Upper lobe of left lung (tissue), 6 donors: ENCODE measurements at places on chromosomes 11 and 22. TPM values are rescaled to one million over a fixed set of nuclear protein-coding genes. Genes with fewer than 3 reads are reported as not detected.

- no peaks in the 10 kb centered on the region for H3K36me3 ChIP-seq
- DNase-seq: no peak
- no peak overlapping the region for H3K27ac ChIP-seq
- H3K4me3 ChIP-seq: no peak overlapping the region
- H3K4me1 ChIP-seq: no peaks in the 10 kb centered on the region
- no peaks in the 10 kb centered on the region for H3K27me3 ChIP-seq
Measured at GRCh38 chr11:122007601-122008071, 108.4 kb downstream of the BLID start.

- no peaks in the 10 kb centered on the region for H3K27me3 ChIP-seq
- no peaks in the 10 kb centered on the region for H3K36me3 ChIP-seq
- peak overlapping the region; percentile 62 for H3K27ac ChIP-seq
- DNase-seq: no peak
Measured at GRCh38 chr11:34632105-34632791, 11.4 kb downstream of the EHF start.

- H3K27me3 ChIP-seq: no peaks in the 10 kb centered on the region
- DNase-seq: no peak
- no peaks in the 10 kb centered on the region for H3K36me3 ChIP-seq
- no peak overlapping the region for H3K4me3 ChIP-seq
Measured at GRCh38 chr11:17510507-17511206, 33.6 kb downstream of the USH1C start.

DNA sequence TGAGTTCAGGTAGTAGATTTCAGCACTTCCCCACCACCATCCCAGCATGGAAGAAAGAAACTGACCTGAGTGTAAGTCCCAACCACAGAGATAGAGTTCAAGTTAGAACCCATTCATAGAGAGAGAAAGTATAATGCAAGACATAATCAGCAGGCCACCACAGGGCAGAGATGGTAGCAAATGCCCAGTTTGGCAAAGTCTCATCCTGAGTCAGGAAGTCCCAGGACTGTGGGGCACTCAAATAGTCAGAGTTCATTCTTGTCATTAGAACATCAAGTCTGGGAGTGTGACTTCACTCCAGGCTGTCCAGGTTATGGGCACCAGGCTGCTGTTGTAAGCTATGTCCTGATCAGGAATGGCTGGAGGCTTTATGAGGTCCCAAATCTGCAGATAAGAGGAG, 72.0 kb upstream of the USP47 start:
- H3K27me3 ChIP-seq: no peaks in the 10 kb centered on the region
- H3K4me1 ChIP-seq: no peaks in the 10 kb centered on the region
- no peak for DNase-seq
- no peak overlapping the region for H3K27ac ChIP-seq
- no peak overlapping the region for H3K4me3 ChIP-seq

GRCh38 chr11:11969380-11970215, 38.8 kb downstream of the DKK3 start:
- peaks cover 7% of the 10 kb centered on the region for H3K4me1 ChIP-seq
- no peak overlapping the region for H3K4me3 ChIP-seq
- no peak for DNase-seq
- no peaks in the 10 kb centered on the region for H3K27me3 ChIP-seq
- H3K27ac ChIP-seq: no peak overlapping the region

DNA sequence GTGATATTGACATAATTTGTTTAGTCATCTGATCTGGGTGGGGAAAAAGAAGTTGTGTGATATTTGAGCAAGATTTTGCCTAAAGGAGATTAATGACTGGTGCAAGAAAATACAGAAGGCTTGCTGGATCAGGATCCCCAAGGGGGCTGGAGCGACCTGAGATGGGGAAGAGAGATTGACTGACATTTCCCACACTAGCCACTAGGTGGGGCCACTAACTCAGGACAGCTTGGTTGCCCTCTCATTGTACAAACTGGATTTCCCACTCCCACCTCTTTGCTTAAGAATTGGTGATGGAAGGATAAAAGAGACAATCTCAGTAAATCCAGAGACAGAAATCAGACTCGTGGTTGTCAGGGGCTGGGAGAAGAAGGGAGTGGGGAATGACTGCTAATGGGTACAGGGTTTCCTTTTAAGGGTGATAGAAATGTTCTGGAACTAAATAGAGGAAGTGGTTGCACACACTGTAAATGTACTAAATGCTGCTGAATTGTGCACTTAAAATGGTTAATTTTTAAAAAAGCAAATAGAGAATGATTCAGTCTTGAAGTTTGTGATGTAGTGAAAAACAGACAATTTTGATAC, 50.7 kb downstream of the CTTN start:
- H3K4me1 ChIP-seq: no peaks in the 10 kb centered on the region
- H3K36me3 ChIP-seq: no peaks in the 10 kb centered on the region
- no peak overlapping the region for H3K4me3 ChIP-seq
- DNase-seq: no peak
- H3K27me3 ChIP-seq: no peaks in the 10 kb centered on the region

DNA sequence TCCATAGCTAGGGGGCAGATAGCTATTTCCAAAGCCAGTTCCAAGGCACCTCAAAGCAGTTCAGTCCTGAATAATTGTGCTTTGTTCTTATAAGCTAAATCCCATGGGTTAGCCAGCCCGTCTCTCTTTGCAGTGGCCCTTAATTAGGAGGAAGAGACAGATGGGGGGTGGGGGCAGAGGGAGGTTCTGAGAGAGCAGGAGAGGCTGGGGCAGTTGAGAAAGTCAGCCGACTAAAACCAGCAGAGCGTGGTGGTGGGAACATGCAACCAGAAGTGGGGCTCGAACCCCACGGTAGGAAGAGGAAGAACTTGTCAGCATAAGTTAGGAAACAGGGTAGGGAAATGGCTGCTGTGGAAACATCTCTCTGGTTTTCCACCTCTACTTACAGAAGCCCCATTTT, 10.9 kb upstream of the SCN4B start:
- no peak overlapping the region for H3K27ac ChIP-seq
- DNase-seq: no peak
- H3K36me3 ChIP-seq: no peaks in the 10 kb centered on the region
- H3K4me1 ChIP-seq: no peaks in the 10 kb centered on the region
- H3K27me3 ChIP-seq: no peaks in the 10 kb centered on the region

DNA sequence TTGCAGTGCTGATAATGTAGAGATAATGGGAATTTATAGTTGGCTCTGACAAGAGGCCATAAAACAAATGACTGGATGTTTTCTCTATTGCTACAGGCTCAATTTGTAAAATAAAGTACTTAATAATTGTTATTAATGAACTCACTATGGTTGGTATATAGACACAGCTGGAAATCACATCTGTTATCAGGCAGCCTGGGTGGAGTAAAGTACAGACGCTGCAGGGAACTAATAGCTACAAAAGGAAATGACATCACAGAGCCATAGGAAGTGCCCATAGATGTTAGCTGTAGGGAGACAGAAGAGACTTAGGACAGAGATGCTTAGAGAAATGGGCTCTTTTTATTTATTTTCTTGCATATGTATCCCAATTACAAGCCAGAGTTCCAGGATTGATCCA, 81.0 kb upstream of the SNX19 start:
- H3K4me1 ChIP-seq: peaks cover 18% of the 10 kb centered on the region
- no peaks in the 10 kb centered on the region for H3K36me3 ChIP-seq
- no peak overlapping the region for H3K4me3 ChIP-seq

DNA sequence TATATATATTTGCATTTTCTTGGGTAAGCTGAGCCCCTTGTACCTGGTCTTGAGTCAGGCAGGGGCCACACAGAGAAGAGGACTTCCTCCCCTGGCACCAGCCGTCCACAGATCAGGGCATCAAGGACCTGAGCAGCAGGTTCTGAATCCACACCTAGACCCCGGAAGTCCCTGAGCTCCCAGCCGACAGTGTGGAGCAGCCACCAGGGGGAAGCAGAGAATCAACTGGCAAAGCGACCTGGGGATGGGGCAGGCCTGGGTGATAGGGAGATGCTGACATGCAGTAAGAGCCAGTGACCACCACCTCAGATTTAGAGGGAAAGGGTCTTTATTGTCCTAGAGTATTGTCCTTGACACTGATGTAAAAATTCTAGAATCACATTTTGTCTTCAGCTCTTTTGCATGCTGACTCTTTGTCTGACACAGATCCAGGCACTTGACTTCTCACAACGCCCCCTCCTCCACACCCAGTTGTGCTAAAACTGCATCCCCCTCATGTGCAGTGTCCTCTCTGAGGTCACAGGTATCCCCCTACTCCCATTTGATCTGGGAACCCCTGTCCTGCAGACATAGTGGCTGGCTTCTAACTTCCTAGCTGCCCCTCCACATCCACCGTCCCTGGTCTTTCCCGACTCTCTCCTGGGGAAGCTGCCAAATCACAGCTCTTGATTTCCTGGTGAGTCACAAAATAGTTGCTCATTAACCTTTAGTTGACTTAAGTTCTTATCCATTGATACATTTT, 109.3 kb downstream of the GGTLC2 start:
- no peak overlapping the region for H3K27ac ChIP-seq
- DNase-seq: peak; percentile 66
- H3K27me3 ChIP-seq: no peaks in the 10 kb centered on the region
- H3K4me3 ChIP-seq: no peak overlapping the region
- no peaks in the 10 kb centered on the region for H3K36me3 ChIP-seq

DNA sequence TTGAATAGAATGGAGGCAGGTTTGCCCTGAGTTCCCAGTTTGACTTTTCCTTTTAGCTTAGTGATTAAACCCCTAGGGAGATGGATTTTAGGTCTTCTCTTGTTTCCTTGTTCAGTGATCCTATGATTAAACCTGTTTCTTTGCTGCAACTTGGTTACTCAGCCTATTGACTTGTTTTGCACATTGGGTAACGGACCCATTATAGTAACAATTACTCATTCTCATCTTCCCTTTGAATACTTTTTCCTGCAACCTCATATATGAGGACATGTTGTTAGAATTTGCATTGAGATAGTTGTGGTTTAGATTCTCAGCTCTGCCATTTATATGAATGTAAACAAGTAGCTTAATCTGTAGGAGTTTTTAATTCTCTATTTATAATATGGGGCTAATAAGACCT, 489.2 kb upstream of the CNTN5 start:
- H3K4me1 ChIP-seq: no peaks in the 10 kb centered on the region
- no peaks in the 10 kb centered on the region for H3K36me3 ChIP-seq
- H3K4me3 ChIP-seq: no peak overlapping the region
- no peak overlapping the region for H3K27ac ChIP-seq

DNA sequence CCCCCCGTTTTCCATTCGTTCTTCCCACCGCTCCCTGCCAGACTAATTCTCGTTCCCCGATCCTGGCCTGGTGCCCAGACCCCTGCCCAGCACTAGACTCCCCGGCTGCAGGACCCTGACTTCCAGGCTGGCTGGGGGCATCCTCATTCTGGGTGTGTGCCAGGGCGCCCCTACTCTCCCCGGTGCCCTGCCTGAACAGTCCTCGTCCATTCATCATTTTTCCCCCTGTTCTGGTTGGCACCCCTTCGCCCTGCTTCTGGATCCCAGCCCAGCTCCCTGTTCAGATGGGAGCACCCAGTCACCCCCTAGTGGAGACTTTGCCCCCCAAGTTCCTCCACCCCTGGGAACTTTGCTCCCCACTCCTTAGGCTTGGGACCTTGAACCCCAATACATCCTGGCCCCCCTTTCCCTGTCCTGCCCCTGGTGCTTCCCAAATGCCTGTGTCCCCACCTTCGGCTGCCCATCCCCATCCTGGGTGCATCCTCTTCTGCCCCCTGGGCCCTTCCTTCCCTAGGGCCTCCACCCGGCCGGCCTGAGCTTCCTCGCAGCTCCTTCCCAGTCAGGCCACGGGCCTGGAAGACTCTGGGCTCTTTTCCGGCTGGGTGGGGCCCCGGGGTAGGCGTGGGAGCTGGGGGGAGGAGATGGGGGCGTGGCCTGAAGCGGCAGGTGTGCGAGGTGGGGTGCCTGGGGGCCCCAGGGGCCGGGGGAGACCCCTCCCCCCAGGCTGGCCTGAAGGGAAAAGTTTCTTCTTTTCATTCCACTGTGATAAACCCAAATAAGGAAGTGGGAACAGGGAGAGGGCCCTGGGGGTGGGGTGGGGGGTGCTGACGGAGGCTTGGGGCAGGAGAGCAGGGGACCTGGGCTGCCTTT, 908 bp downstream of the PLCB3 start:
- peak overlapping the region; percentile 59 for H3K27ac ChIP-seq
- H3K4me1 ChIP-seq: peaks cover 44% of the 10 kb centered on the region
- H3K4me3 ChIP-seq: peak overlapping the region; percentile 90

GRCh38 chr11:70595452-70595851, 197.1 kb downstream of the CTTN start:
- H3K36me3 ChIP-seq: no peaks in the 10 kb centered on the region
- no peaks in the 10 kb centered on the region for H3K27me3 ChIP-seq
- H3K27ac ChIP-seq: no peak overlapping the region
- H3K4me3 ChIP-seq: no peak overlapping the region
- no peaks in the 10 kb centered on the region for H3K4me1 ChIP-seq

DNA sequence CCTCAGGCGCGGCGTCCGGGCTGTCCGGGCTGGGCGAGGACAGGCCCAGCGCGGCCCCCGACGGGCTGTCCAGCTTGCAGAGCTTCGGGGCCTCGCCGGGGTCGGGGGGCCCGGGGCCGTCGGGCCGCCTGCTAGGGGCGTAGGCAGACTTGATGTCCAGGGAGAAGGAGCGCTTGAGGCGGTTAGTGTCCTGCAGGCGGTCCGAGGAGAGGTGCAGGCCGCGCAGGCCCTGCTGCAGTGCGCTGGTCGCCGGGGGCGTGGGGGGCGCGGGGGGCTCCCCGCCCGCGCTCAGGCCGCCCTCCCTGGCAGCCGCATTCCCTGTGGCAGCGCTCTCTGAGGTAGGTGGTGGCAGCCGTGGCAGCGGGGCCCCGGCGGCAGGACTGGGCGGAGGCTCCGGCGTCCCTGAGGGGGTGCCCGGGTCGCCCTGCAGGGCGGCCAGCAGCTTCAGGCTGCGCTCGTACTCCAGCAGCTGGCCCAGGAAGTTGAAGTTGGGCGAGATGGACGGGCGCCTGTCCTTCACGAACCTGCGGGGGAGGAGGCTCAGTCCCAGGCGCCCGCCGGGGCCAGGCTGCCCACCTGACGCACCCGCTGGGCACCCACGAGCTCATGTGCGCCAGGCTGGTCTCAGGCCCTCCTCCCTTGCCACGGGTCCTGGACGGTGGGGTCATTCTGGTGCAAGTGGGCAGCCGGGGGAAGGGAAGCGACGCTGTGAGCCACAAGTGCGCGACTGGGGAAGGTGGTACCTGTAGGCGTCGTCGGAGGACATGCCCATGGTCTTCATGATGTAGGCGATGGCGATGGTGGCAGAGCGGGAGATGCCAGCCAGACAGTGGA, 14.8 kb downstream of the DUSP8 start:
- no peak for DNase-seq
- peak overlapping the region; percentile 87 for H3K27ac ChIP-seq
- peaks cover 8% of the 10 kb centered on the region for H3K36me3 ChIP-seq
- no peak overlapping the region for H3K4me3 ChIP-seq
- no peaks in the 10 kb centered on the region for H3K27me3 ChIP-seq
- H3K4me1 ChIP-seq: peaks cover 35% of the 10 kb centered on the region

Gene SUSD2
- total RNA-seq: 277 TPM

Gene OR5B21
- not detected for total RNA-seq

Gene SCGB1C1
- total RNA-seq: not detected

Gene SCN4B
- under 0.01 TPM for total RNA-seq

Gene MIOX
- not detected for total RNA-seq
